Spleen (tissue), 13 donors: ENCODE measurements at places on chromosomes 7 and 10. TPM values are rescaled to one million over a fixed set of nuclear protein-coding genes. Genes with fewer than 3 reads are reported as not detected.

Gene GIMAP2
- polyA plus RNA-seq = 48.5 TPM

Gene BUD31
- 124 TPM for polyA plus RNA-seq

Gene ZNF804B
- not detected for polyA plus RNA-seq

Gene CDC14C
- not detected for polyA plus RNA-seq

Gene GPNMB
- 31.2 TPM for polyA plus RNA-seq

Gene LDB3
- 0.23 TPM for polyA plus RNA-seq

Gene UCMA
- not detected for polyA plus RNA-seq

Gene H2BK1
- not detected for polyA plus RNA-seq

Gene GPR37
- polyA plus RNA-seq = not detected

Gene ADAM22
- polyA plus RNA-seq = 0.51 TPM

Gene AKR1D1
- not detected for polyA plus RNA-seq

Gene GALNT17
- polyA plus RNA-seq = 0.39 TPM

Gene CYP3A7
- polyA plus RNA-seq = not detected

Gene C10orf67
- polyA plus RNA-seq = 0.02 TPM

Gene ADO
- 9.0 TPM for polyA plus RNA-seq

Gene IFIT1
- polyA plus RNA-seq = 8.8 TPM

Gene PRSS37
- polyA plus RNA-seq = not detected

Gene PPP1R17
- polyA plus RNA-seq = not detected

Gene TBX20
- not detected for polyA plus RNA-seq

Gene GRID1
- polyA plus RNA-seq = not detected

Gene CTTNBP2
- 1.4 TPM for polyA plus RNA-seq

Gene KEL
- polyA plus RNA-seq = 3.3 TPM

Gene ZNF736
- 5.1 TPM for polyA plus RNA-seq
